ENCODE measurements at places on chromosomes 4 and X.

DNA sequence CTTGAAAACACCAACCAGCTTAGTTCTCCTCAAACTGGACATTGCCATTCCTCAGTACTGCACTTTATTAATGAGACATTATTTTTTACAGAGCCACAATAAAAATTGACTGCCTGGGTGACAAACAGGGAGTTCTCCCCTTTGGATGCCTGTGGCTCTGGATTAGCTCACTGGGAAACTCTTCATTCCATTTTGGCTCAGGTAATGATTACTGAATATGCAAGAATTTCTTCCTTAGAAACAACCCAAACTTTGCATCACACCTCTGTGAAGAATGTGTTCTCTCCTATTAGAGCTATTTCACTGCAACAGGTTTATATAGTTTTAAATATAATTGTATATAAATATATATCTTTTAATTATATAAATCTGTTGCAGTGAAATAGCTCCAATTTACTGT lies 2065.8 kb downstream of the ARAP2 start:
- no peak for DNase-seq

- no peak for DNase-seq
These were observed 214.3 kb downstream of the FAT4 start for GRCh38 chr4:125529071-125529470.

DNA sequence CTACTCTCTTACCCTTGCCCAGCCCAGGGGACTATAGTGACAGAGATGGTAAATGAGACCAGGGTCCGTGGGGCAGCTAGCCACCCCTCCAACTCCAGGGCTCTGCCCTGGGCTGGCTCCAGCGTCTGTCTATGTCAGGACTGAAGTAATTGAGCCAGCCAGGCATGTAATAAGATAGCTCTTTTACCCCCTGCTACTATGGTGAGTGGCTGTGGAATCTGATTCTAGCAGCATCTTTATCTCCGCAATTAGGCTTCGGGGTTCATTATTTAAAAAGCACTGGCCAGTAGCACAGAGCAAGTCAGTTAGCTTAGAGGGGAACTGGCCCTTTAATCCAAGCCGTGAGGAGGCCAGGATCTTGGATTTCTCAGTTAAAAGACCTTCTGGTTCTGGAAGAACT lies 123.3 kb upstream of the RAI2 start:
- no peak for DNase-seq

- no peak for DNase-seq
These were observed 346.0 kb upstream of the GATB start for GRCh38 chr4:152106781-152107321.

- DNase-seq, result no peak
These were observed 36.7 kb upstream of the H2AZ1 start for GRCh38 chr4:99986792-99987191.

DNA sequence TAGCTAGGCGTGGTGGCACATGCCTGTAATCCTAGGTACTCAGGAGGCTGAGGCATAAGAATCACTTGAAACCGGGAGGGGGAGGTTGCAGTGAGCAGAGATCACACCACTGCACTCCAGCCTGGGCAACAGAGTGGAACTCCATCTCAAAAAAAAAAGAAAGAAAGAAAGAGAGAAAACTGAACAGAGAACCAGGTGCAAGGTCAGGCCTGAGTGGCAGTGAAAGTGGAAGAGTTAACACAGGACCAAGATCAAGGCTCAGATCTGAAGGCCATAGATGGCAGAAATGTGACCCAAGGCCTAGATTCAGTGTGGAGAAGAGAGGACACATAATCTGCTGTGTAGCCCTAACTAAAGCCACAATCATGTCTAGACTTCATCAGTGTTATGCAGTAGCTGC lies 4.9 kb upstream of the ZNF630 start:
- no peak for DNase-seq
